Hematopoietic multipotent progenitor cell (in vitro differentiated cells): ENCODE measurements at places on chromosomes 12 and 14. TPM values are rescaled to one million over a fixed set of nuclear protein-coding genes. Genes with fewer than 3 reads are reported as not detected.

Gene TMEM117
- total RNA-seq = 3.0 TPM

DNA sequence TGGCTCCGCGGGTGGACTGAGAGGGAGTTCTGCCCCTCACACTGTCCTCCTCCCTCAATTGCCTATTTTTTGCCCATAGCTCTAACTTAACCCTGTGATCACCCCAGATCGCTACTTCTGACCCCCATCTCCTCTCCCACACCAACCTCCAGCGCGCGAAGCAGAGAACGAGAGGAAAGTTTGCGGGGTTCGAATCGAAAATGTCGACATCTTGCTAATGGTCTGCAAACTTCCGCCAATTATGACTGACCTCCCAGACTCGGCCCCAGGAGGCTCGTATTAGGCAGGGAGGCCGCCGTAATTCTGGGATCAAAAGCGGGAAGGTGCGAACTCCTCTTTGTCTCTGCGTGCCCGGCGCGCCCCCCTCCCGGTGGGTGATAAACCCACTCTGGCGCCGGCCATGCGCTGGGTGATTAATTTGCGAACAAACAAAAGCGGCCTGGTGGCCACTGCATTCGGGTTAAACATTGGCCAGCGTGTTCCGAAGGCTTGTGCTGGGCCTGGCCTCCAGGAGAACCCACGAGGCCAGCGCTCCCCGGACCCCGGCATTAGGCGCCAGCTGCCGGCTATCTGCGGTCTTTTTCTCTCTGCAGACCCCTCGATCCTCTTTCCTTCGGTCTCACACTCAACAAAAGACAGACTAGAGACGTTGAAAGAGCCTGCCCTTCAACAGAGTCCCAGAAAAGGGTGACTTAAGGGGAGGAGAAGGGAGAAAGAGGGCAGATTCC lies 3.0 kb upstream of the TBX3 start:
- DNase-seq = no peak

DNA sequence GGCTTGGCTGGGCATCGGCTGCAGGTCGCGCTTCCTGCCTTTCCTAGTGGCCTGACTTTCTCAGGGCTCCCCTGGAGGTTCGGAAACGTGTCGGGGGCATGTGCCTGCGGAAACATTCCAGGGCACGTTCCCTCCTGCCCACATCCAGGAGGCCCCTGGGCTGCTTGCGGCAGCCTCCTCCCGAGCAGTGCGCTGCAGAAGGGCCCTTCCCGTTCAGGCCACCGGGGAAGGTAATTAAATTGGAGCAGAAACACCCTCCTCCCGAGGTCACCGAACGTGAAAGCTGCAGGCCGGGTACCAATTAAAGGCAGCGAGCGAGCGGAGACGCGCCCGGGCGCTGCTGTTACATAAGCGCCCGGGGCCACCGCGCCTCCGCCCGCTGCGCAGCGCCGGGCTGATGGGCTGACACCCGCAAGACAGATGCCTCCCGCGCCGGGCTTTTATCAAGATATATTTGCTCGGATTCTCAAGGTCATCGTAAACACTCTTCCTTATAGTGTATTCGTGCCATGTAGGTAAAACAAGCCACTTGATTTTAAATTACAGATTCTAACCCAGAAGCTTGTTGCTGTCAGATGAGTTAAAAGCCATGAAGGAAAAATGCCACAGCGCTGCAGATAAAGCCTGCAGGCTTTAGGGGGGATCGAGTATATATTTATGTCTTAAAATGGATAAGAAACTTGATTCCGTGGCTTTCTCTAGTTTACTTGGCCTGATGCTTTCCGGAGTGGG lies 31.4 kb downstream of the SSPN start:
- DNase-seq = peak; percentile 56

DNA sequence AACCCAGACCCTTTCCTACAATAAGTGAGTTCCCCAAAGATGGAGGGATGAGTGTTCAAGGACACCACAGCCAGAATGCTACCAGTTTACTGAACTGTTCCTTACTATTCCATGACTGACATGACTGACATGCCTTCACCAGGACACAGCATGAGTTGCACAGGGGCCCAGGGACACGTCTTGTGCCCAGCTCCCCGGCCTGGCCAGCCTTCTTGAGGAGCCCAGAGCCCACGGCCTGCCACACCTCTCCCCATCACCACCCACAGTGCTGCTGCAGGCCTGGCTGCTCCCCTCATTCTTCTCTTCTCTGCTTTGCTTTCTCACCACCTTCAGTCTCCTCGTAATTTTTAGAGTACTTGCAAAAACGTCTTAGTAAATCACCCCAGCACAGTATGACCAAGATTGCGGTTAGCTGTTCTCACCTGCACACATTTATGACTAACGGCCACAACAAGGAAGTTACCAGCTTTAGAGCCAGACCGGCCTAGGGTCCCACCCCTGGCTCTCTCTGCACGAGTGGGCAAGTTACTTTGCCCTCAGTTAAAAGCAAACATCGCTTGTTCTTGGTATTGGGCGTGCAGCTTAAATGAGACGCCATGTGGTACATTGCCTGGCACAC lies 18.5 kb downstream of the PPP2R5E start:
- no peak for DNase-seq

DNA sequence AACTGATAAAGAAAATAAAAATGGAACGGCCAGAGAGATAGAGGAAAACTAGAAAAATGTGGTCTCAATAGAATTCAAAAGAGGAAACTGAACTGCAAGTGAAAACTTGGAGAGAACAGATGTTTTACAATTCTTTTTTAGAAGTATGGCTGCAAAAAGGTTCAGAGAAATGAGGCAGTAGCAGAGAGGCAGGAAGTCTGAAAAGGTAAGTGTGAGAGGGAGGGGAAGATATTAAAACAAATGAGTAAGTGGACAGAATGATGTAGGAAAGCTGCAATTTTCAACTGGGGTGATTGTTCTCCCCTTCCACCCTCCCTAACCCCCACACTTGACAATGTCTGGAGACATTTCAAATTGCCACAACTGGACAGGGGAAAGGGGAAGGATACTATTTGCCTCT lies 12.9 kb downstream of the BTBD7 start:
- DNase-seq = no peak

DNA sequence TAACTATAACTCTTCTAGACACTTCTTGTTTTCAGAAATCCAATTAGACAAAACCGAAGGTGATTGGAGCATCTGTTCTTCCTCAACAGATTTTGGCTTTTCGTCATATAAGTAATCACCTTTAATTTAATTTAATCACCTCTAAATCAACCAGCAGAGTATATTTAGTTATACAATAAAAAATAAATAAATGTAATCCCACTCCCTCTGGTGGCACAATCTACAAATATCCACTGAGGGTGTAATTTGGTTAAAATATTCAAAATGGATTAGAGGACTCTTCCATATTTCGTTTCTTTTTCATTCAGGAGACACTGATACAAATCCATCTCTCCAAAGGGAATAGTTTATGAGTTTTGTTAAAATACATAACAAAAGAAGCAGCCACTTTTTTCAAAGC lies 18.3 kb upstream of the SLC35F4 start:
- DNase-seq = no peak

DNA sequence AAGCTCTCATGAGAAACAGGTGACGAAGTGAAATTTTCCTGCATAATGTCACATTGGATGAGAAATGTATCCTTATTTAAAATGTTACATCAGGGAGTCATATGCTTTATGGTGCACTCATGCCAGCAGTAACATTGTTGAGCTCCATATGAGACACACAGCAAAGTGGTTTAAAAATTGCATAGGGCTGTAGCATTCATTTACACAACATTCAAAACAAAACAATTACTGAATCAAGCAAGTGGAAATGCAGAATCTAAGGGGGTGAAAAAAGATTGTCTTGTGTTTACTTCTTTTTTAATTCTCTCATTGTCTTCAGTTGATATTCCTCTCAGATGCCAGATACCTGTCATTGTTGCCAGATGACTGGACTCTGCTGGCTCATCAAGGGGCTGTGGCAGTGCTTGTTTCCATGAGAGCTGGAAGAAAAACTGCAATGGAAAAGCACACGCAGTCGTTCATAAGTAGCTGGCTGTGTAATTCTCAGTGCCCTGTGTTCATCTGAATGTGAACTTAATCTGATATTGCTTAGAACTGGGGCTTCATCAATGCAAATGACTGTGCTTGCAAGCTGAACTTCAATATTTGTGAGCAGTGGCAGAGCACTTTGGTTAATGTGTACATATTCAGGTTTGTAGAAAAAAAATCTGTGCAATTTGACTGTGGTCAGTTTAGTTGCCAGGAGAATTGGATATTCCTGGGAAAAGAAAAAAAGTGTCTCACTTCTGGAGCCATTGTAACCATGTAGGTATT lies 305.6 kb downstream of the RAD51B start:
- DNase-seq = no peak
